CD4-positive, alpha-beta T cell treated with Interleukin-12 subunit alpha and Interleukin-12 subunit beta, for 1 hour (primary cell): ENCODE measurements at places on chromosomes 11 and 22.

- DNase-seq = no peak
These were observed 67.9 kb downstream of the ENTHD1 start for GRCh38 chr22:39825661-39826102.

DNA sequence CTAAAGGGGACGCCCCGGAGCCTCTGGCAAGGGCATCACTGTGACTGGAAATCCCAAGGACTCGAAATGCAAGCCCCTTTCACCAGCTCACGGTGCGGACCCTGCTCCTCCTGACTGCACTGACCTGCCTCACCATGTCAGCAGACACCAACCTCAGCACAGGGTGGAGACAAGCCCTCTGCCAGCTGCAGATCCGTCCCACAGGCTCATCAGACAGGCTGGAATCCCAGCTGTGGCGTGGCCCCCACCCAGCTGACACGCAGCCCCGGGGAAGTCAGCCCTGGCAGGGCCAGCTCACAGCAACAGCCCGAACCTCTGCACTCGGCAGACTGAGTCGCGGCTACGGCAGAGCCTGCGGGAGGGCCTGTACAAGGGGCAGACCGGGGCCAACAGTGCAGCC lies 36.8 kb downstream of the BRD1 start:
- DNase-seq = no peak

DNA sequence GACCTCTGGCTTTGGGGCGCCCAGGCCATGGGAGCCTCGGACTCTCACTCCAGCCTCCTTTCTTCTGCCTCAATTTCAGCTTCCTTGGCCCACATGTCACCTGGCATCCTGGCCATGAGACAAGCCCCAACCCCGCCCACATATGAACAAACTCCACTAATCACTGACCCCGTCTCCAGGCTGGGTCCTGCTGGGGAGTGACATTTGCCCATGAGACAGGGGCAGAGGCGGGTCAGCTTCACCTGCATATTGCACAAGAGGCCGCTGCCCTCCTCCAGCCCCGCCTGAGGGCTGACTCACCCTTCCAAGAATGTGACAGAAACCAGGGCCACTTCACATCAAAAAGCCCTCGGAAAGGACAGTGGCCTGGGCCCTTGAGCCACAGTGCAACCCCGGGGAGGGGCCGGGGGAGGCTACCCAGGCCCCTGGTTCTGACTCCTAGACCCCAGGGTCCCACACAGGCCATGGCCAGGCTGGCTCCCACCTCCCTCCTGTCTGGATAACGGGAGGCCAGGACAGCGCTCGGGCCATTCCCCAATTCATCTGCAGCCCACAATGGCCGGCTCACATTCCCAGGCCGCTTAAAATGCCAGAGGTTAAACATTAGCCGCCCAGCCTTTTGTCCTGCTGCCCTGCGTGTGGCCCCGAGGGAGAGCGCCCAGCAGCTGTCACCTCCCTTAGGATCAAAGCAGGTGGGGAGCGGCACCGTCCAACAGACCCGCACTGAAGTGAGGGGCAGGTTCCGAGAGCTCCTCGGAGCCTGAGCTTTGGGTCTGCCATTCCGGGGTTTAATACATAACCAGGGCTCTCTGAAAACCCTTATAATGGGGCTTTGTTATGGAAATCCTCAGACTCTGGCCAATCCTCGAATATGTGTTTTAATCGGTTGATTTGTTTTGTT lies 42.3 kb downstream of the TRMU start:
- no peak for DNase-seq

DNA sequence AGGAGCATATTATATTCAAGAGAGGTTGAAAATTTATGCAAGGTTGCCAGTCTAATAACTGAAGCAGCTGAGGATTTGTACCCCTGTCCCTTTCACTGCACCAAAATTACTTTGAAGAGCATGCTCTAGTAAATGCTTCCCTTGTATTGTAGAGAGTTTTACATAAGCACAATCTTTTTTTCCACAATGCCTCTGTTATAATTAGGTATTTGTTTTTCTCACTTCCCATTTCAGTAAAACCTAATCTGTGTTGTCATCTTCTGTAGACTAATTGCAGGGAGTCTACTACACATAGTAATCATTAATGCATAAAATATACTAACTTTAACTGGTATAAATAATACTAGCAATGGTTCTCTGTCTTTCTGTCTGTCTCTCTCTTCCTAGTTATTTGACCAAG lies 718.4 kb upstream of the ANO5 start:
- DNase-seq = no peak

- no peak for DNase-seq
These were observed 138.9 kb upstream of the POU2AF2 start for GRCh38 chr11:111106641-111107040.

DNA sequence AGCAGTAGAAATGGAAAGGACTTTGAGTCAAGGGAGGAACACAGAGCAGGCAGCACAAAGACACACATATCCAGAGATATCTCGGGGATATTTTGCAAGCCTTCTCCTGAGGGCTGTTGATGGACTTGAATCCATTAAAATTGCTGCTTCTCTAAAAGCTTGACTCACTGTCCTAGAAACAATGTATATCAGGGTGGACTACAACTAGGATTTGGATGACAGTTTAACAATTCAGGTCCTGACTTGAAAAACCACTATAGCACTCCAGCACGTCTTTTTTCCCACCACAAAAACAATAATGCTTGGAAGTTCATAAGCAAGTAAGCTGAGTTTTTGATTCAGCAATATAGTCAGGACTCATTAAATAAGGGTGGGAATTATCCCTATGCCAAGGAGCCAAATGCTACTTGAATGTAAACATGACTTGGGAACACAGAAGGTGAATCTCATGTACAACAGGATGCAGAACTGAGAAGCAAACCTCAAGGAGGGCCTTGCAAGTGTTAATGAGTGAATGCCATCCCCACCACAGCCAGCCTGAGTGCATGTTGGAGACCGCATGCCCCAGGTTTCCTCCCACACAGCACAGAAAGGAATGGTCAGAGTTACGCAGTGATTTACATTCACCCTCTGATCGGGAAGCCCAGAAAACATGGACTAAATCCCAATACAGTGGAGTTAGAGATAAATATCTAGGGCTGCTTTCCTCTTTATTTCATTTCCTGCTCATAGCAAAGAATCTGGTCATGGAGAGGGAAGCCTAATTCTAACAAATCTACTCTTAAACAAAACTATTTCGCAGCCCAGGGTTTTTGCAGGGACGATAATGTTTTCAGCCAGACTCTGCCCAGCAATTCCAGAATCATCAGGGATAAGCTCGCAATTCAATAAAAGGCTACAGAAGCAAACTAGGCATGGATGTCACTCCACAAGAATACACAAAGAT lies 98.4 kb upstream of the OR9G4 start:
- DNase-seq = no peak

GRCh38 chr11:12092714-12093113 lies 17.7 kb upstream of the MICAL2 start:
- DNase-seq = no peak

GRCh38 chr11:90512846-90513245 lies 290.0 kb upstream of the CHORDC1 start:
- no peak for DNase-seq

DNA sequence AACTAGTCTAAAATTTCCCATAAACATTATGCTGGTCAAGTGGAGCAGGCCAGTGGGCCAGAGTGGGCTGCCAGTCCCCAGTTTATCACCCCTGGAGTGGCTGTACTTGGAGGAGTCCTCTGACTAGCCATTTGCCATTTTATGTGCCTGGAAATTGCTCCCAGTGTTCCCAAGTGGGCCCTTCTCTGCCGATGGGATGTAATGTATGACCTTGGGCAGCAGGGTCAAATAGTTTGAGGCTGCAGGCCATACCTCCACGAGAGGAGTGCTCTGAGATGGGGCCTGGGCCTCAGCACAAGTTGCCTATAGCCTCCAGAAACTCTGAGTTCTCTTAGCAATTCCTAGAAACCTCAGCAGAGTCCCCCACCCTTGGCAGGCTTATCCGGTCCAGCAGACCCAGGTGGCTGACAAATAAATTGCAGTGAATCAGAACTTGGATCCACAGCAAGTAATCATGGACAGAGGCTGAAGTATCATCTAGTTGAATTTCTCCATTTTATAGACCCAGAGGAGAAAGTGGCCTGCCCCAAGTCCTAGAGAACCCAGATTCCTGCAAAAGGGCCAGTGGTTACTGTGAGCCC lies 17.8 kb upstream of the PATZ1 start:
- no peak for DNase-seq

DNA sequence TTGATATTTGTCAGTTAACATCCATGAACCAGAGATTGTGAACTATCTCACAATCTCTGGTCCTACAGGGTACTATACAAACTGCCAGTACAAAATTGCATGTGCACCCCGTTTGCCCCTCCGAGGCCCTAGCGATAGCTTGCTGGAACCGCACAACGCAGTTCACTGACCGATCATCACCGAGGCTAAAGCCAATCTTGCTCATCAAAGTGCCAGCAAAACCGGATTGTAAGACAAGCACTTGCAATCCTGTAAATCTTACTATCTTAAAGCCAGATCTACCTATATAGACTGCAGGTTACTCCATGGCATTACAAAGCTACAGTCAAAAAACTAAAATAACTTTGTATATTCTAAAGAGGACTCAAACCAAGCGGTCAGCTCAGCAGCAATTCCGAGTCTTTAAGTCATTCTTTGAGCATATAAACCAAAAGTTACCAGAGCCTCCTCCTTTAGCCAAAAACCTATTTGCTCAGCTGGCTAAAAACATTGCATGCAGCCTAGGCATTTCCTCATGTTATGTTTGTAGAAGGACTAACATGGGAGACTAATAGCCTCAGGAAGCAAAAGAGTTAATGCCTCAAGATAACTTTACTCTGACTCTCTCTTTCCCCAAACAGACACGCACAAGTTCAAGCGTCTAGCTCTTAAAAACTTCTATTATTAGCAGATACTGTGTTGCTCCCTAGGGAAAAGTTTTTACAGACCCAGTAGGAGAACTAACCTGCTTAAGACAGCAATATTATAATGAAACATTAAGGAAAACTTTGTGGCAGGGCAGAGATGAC lies 30.7 kb upstream of the CPT1A start:
- DNase-seq = no peak

DNA sequence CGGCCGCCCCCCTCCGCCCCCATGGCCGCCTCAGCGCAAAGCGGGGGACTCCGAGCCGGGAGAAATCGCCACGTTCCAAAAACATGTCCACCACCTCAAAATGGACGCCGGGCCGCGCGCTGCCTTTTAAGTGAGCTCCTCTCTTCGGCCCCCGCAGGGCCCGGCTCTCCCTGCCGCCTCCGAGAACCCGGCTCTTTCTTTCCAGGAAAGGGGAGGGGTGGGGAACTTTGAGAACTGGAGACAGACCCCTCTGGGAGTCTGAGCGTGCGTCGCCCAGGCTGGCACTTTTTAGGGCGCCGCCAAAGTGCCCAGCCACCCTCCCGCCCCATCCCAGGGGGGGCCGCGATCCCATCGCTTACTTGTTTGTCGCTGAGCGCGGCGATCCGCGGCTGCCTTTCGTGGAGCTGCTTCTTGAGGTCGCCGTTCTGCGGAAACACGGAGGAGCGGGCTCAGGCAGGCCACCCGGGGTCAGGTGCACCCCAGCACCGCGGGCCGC lies 1.6 kb downstream of the PHF21B start:
- no peak for DNase-seq
